Non-pigmented ciliary epithelial cell (primary cell): ENCODE measurements at places on chromosomes 11 and 22.

DNA sequence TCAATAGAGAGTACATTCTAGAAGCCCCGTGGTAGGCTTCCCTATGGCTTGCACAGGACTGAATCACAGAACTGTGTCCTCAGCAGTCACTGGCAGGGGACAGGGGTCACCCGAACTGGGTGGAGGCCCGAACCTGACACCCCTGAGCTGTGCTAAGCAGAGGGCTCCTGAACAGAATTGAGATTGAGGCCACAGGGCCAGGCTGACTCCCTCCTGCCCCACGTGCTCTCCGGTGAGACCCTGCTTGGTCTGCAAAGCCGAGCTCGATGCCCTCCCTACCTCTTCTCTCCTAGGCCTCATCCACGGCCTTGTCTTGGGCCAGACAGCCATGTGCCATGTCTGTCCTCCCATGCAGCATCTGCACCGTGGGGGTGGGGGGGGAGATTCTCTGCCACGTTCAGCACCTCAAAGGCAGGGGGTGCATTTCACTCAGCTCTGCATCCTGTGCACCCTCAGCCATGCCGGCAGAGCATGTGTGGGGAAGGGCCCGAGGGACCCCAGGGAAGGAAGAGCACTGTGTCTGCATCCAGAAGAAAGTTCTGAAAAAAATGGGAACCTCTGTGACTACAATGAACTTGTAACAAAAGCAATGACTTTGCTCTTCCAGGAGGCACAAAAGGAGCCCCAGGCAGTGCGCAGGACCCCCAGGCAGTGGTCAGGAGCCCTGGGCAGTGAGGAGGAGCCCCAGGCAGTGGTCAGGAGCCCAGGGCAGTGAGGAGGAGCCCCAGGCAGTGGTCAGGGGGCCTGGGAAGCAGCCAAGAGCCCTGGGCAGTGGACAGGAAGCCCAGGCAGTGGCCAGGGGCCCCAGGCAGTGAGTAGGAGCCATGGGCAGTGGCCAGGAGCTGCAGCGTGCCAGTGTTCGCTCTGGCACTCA, 76.7 kb upstream of the SEPTIN5 start:
- DNase-seq: no peak

- DNase-seq: no peak
Measured at GRCh38 chr22:49148895-49149418, 678.7 kb downstream of the BRD1 start.

GRCh38 chr22:32328306-32329201, 29.1 kb upstream of the RFPL3 start:
- no peak for DNase-seq

GRCh38 chr11:129930743-129931142, 35.4 kb upstream of the NFRKB start:
- no peak for DNase-seq

GRCh38 chr22:34379825-34380224, 459.5 kb upstream of the LARGE1 start:
- DNase-seq: no peak

DNA sequence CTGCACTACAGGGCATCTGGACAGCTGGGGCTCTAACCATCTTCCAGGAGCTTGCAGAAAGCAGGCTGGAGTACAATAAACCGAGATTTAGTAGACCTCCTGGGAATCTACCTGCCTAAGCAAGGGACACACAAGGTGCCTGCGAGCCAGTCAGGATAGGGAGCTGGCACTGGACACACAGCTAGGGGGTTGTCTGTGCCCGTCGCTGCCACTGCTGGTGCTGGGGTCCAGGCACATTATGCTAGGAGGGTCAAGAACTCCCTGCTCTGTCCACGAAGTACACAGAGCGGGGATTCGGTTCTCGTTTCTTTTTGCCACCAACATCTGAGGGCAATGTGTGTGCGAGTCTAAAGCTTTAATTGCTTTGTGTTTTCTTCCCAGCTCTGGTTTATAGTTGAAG, 4.2 kb downstream of the RIC8A start:
- no peak for DNase-seq

DNA sequence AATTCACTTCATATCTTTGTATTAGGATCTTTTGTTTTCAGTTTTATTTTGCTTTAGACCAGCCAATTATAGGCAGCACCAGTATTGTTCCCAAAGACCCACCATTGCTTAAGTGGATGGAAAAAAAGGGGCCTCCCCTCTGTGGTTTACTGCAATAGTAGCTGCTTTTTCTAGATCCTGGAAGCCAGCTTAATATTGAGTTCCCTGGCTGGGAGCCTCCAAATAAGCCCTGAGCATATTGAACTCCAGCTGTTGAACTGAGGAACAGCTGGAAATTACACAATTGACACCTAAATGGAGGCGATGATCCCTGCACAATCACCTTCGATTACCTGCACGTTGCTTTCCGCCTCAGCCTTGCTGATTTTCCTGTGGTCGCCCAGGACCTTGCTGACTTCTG, 576.0 kb downstream of the SOX6 start:
- no peak for DNase-seq

DNA sequence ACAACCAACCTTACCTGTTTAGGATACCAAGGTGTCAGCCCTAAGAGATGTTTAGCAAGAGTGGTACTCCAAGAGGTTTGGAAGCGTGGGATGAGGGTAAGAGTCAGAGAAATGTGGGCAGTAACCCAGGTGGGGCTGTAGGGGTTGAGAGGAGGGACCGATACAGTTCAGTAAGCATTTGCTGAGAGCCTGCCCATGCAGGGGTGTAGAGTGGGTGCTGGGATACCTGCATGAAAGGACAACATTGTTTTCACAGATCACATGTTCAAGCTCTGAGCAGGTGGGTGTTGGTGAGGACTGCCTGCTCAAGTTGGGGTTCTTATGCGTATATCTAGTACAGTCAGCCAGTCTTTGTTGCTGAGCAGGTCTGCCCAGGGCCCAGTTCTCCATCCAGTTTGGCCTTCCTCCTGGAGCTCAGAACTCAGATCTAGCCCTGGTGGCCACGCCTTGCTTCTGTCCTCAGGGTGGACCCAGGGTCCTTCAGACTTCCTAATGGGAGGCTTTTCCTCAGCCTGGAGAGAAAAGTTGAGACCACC, 14.8 kb downstream of the PPFIBP2 start:
- DNase-seq: no peak

- DNase-seq: no peak
Measured at GRCh38 chr11:127057126-127057525, 56.6 kb upstream of the KIRREL3 start.

- DNase-seq: no peak
Measured at GRCh38 chr11:87719326-87720073, 455.7 kb downstream of the RAB38 start.

DNA sequence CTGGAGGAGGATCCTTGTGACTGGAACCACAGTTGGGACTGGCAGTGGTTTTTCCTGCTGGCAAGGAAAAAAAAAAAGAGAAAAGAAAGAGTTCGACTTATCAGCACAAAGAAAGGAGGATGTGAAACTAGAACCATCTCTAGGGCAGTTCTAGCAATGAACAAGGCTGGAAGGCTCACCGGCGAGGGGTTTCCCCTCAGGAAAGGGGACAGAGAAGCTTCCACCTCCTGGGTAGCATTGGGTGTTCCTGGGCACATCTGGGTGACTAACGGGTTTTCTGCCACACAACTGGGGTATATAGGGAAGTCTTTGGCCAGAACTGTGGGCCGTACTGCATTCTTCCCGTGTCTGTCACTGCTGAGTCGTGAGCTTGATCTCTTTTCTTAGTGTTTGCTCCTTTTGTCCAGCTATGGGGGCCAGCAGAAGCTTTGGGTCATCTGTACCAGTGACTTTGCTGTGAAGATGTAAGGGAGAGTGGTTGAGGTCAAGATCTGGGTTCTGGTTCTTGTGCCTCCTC, 109.4 kb upstream of the OR4B1 start:
- DNase-seq: no peak

- DNase-seq: peak; percentile 27
Measured at GRCh38 chr22:35648066-35649025, at the start of gene APOL6. Gene APOL6 (plus strand): TSS chr22:35648446. CDS start chr22:35656426, 7,980 bp downstream.

DNA sequence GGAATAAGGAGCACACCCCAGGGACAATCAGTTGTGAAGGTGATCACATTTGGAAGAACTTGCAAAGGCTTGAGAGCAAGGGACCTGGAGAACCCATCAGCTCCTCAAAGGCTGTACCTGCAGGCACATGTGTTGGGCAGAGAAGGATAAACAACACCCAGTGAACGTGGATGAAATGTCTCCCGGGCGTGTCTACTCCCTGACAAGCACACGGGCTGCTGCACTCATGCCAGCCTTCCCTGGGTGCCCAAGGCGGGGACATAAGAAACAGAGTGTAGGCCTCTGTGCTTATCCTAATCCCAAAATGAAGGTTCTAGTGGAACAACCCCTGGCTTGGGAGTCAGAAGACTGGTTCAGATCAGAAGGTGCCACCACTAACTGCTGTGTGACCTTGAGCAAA, 46.7 kb downstream of the DSCAML1 start:
- no peak for DNase-seq

DNA sequence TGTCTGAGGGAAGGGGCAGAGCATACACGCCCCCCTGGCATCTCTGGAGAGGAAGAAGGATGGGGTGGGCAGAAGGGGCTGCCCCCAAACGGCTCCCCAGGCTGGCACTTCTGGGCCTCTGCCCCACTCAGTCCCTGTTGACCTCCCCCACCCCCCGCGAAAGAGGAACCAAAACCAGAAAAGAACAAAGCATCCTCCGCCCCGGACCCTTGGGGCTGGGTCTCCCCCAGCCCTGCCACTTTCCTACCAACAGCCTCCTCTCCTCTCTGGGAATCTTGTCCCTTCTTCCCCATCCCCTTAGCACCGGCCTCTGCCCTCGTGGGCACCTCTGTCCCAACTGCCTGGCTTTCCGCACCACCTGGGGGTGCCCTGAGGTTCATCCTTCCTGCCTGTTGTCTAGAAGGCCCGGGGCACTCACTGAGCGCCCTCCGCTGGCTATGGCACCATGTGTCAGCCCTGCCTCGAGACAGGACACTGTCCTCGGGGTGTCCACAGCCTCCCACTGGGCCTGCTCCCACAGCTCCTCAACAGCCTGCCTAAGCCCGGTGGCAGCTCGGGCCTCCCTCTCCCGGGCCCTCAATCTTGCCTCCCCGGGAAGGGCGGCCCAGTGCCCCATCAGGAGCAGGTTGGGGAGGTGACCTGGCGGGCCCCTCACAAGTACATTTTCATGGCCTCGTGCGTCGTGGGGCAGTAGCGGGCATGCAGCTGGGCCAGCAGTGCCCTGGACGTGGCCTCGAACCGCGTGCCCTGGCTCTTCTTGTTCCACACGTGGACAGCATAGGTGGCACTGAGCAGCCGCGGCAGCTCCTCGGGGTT, 28.2 kb downstream of the A4GALT start:
- no peak for DNase-seq

DNA sequence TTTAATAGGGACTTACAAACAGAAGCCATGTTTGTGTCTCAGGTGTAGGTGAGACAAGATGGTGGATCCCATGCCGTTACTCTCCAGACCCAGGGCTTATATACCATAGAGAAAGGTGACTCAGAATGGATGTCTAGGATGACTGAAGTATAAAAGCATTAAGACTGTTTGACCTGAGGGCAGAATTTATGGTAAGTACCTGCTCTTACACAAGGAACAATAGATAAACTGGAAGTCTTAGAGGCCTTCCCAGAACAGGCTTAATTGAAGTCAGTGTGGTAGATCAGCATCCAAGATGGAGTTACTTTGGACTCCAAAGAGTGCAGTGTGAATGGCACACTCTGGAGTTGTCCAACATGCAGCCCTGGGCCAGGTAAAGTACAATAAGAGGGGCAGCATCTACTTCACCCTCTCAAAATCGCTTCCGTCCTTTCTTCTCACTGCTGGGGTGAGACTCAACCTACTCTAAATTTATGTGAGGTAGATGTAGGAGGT, 387.0 kb upstream of the DDI1 start:
- no peak for DNase-seq

- DNase-seq: no peak
Measured at GRCh38 chr11:109132539-109132938, 289.5 kb upstream of the C11orf87 start.

DNA sequence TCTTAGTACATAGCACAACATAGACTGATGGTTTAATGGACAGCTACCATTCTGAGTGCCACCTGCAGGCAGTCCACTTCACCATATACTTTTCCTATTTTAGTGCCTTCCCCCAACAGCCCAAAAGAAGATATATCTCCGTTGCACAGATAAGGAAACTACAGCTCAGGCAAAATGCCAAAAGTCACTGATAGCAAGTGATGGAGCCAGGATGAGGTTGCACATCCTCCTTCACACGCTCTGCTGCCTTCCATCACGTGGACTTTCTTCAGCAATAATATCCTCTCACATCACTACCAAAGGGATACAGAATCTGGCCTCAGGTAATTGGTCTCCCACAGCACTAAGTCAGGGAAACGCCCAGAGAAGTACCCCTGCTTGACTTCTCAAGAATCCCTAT, 7.5 kb downstream of the TCF20 start:
- no peak for DNase-seq

DNA sequence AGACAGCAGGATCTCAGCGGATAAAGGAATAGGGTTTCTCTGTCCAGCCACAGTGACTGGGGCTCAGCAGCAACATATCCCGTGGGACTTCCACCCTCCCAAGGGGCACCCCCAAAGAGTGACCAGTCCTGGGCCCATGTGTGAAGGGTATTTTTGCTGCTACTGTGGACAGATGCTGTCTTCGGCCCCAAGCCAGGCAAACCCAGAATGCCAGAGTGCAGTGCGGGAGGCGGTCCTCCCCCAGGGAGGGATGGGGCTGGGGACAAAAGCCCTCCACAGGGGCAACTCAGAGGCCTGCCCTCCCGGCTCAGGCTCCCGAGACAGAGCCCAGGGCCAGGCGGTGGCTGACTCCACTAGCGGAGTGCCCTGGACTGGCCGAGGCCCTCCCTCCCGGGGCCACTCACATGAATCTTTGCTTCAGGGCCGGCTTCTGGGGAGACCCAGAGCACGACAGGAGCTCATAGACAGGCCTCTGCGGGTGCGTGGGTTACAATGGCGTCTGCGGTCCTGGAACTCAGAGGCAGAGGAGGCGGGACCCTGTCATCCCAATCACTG, 34.7 kb upstream of the WNT7B start:
- no peak for DNase-seq

DNA sequence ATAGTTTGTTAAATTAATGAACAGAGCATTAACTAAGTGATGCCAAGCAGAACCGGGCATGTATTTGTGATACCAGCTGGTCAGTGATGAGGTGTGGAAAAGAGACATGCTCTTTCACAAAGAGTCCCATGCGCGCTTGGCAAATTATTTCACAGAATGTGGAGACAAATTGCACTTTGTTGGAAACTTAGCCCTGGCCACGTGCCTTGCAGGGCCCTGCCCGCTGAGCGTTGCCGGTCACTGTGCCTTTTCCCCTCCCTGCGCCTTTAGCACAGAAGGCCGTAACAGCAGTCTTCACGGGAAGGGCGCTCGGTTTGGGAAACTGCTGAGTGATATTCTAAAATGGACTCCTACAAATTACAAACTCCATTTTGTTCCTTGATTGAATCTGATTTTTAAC, 235.9 kb downstream of the TBC1D22A start:
- no peak for DNase-seq
